ENCODE measurements at places on chromosomes 16 and 17.
A peak's percentile ranks its signal among the peaks of the same experiment; 100 is the strongest.

GRCh38 chr17:57402681-57403180, 146.4 kb downstream of the MSI2 start:
- no peak overlapping the region for H3K4me3 ChIP-seq
- H3K27me3 ChIP-seq, result no peaks in the 10 kb centered on the region
- H3K36me3 ChIP-seq, result peaks cover 22% of the 10 kb centered on the region
- H3K4me1 ChIP-seq, result peaks cover 18% of the 10 kb centered on the region
- no peak for DNase-seq

GRCh38 chr17:74117087-74117698, 86.3 kb upstream of the RPL38 start:
- no peaks in the 10 kb centered on the region for H3K4me1 ChIP-seq
- no peaks in the 10 kb centered on the region for H3K27me3 ChIP-seq
- H3K27ac ChIP-seq, result no peak overlapping the region
- DNase-seq, result no peak
- no peaks in the 10 kb centered on the region for H3K36me3 ChIP-seq

- no peak for DNase-seq
- H3K4me1 ChIP-seq, result no peaks in the 10 kb centered on the region
- H3K27ac ChIP-seq, result no peak overlapping the region
- H3K27me3 ChIP-seq, result no peaks in the 10 kb centered on the region
Measured at GRCh38 chr17:29209073-29209472, 28.9 kb upstream of the MYO18A start.

DNA sequence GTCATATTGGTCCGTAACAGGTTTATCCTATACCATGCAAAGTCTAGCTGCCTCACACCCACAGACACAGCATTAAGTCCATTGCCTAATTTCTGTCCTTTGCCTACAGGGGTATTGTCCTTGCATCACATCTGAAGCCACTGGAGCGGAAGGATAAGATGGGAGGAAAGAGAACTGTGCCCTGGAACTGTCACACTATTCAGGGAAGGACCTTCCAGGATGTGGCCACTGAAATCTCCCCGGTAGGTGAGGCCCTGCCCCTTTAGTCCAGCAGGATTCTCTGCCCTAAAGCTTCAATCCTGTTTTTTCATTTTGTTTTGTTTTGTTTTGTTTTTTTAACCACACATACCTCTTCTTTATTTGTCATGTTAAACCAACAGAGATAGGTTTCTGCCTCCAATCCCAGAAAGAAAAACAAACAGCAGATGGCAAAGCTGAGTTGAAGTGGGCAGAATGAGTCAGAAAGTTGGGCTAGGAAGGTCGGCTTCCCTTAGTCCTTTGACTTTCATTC, 2.2 kb upstream of the EFTUD2 start:
- H3K4me3 ChIP-seq, result no peak overlapping the region
- H3K27me3 ChIP-seq, result no peaks in the 10 kb centered on the region
- H3K36me3 ChIP-seq, result no peaks in the 10 kb centered on the region
- no peak overlapping the region for H3K27ac ChIP-seq

DNA sequence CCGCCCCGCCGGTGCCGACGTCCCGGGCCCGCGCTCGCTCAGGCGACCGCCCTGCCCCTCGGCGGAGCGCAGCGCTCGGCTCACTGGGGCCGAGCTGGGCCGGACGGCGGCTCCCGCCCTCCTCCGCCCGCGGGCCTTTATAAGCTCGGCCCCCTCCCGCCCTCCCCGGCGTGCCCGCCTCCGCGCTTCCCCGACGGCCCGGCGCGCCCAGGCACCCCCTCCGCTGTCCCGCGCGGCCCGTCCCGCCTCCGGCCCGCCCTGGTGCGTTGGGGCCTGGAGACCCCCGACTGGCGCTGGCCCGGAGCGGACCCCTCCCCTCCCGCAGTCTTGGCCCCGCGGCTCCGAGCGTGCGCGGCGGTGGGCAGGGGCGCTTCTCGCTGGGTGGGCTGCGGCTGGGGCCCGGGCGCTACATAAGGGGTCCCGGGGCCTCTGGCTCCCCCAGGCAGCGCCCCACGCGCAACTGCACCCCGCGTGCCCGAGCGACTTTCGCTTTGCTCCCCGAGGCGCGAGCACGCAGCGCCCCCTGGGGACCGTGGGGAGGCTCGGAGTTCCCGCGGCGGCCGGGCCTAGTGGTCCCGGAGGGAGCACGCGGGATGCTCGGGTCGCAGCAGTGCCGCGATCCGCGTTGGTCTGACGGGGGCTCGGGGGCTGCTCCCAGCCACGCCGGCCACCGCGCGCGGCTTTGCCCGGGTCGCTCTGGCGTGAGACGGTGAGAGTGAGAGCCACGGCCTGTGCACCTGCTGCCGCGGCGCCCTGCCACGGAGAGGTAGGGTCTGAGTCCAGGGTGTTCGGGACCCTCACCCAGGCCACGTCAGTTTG, at the start of gene PIEZO1:
PIEZO1 (minus strand) TSS at position 115 of the 819 bp plus-strand sequence. CDS start 256 bp downstream, outside the sequence.
- H3K27ac ChIP-seq, result peak within 1 kb of the TSS; percentile 74
- DNase-seq, result peak; percentile 88
- H3K4me1 ChIP-seq, result peaks cover 52% of the 10 kb centered on the region
- no peaks in the 10 kb centered on the region for H3K27me3 ChIP-seq
- no peaks in the 10 kb centered on the region for H3K36me3 ChIP-seq

DNA sequence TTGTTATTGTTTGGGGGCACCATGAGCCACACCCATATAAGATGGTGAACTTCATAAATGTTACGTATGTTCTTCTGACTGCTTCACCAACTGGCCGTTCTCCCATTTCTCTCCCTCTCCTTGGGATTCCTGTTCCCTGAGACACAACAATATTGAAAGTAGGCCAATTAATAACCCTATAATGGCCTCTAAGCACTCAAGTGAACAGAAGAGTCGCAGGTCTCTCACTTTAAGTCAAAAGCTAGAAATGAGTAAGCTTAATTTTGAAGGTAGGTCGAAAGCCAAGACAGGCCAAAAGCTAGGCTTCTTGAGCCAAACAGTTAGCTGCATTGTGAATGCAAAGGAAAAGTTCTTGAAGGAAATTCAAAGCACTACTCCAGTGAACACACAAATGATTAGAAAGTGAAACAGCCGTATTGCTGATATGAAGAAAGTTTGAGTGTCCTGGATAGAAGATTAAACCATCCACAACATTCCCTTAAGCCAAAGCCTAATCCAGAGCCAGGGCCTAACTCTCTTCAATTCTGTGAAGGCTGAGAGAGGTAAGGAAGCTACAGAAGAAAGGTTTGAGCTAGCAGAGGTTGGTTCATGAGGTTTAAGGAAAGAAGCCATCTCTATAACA, 25.8 kb downstream of the HLF start:
- no peak overlapping the region for H3K4me3 ChIP-seq
- no peak for DNase-seq
- H3K27ac ChIP-seq, result no peak overlapping the region
- H3K4me1 ChIP-seq, result no peaks in the 10 kb centered on the region

DNA sequence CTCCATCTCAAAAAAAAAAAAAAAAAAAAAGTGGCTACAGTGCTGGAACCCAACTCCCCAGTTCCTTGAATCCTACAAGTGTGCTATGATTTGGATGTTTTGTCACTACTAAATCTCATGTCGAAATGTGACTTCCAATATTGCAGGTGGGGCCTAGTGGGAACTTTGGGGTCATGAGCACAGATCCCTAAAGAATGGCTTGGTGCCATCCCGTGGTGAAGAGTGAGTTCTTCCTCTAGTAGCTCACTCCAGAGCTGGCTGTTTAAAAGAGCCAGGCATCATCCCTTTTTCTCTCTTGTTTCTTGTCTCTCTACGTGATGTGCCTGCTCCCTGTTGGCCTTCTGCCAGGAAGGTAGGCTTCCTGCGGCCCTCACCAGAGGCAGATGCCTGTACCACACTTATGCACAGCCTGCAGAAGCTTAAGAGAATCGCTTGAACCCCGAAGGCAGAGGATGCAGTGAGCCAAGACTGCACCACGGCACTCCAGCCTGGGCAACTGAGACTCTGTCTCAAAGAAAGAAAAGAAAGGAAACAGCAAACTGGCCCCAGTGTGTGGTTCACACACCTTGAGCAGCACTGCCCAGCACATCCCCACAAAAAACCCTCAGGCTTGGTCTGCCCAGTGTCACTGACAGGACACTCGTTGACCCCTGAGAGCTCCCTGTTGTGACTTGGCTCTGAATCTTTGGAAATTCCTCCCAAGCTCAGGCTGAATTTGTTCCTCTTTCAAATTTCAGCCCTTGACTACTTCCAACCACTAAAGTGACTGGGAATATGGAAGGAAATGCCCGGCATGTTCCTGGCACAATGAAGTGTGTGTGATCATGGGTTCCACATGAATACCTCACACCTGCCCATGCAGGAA, 3.1 kb downstream of the MT1E start:
- H3K36me3 ChIP-seq, result no peaks in the 10 kb centered on the region
- H3K27ac ChIP-seq, result no peak overlapping the region
- no peak overlapping the region for H3K4me3 ChIP-seq
- no peak for DNase-seq
- peaks cover 30% of the 10 kb centered on the region for H3K27me3 ChIP-seq

GRCh38 chr17:81135505-81136278, 29.6 kb upstream of the PVALEF start:
- H3K36me3 ChIP-seq, result no peaks in the 10 kb centered on the region
- H3K27ac ChIP-seq, result no peak overlapping the region
- no peak overlapping the region for H3K4me3 ChIP-seq
- no peaks in the 10 kb centered on the region for H3K4me1 ChIP-seq

GRCh38 chr17:9021158-9021991, at the start of gene NTN1:
Gene NTN1 (plus strand): TSS chr17:9021510. CDS start chr17:9022374, 864 bp downstream.
- H3K27ac ChIP-seq, result no peak within 1 kb of the TSS
- no peak within 1 kb of the TSS for H3K4me3 ChIP-seq
- DNase-seq, result peak; percentile 51

GRCh38 chr17:82830249-82830661, 9.6 kb downstream of the ZNF750 start:
- H3K4me1 ChIP-seq, result no peaks in the 10 kb centered on the region
- DNase-seq, result no peak
- no peak overlapping the region for H3K27ac ChIP-seq
- H3K36me3 ChIP-seq, result no peaks in the 10 kb centered on the region

- H3K36me3 ChIP-seq, result no peaks in the 10 kb centered on the region
- no peak for DNase-seq
- H3K27ac ChIP-seq, result no peak overlapping the region
Measured at GRCh38 chr16:80202831-80203413, 337.9 kb upstream of the DYNLRB2 start.

GRCh38 chr16:86424398-86424797, 85.9 kb upstream of the FOXF1 start:
- H3K4me3 ChIP-seq, result no peak overlapping the region
- H3K4me1 ChIP-seq, result no peaks in the 10 kb centered on the region
- no peak for DNase-seq
- H3K36me3 ChIP-seq, result no peaks in the 10 kb centered on the region
- H3K27me3 ChIP-seq, result no peaks in the 10 kb centered on the region

GRCh38 chr17:78294776-78295175, 63.3 kb downstream of the TMEM235 start:
- H3K4me3 ChIP-seq, result no peak overlapping the region
- H3K36me3 ChIP-seq, result no peaks in the 10 kb centered on the region
- no peaks in the 10 kb centered on the region for H3K27me3 ChIP-seq
- H3K4me1 ChIP-seq, result peaks cover 5% of the 10 kb centered on the region
- DNase-seq, result no peak
- no peak overlapping the region for H3K27ac ChIP-seq

DNA sequence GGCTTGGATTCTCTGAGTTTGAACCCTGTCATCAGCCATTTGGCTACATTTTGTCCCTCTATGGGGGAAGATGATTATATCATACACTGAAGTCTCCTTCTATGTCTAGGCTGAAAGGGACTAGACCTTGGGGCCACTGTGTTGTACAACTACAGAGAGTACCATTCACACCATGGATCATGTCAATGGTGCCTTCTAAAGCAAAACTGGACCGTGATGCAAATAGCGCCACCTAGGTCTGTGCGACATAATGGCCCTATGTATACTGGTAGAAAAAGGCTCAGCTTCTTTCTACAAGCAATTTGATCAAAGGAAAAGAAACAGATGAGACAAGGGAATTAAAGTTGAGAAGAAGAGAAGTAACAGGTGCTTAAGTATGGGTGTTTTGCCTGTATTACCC, 100.7 kb downstream of the LYRM1 start:
- no peaks in the 10 kb centered on the region for H3K36me3 ChIP-seq
- no peak overlapping the region for H3K27ac ChIP-seq
- H3K4me3 ChIP-seq, result no peak overlapping the region

DNA sequence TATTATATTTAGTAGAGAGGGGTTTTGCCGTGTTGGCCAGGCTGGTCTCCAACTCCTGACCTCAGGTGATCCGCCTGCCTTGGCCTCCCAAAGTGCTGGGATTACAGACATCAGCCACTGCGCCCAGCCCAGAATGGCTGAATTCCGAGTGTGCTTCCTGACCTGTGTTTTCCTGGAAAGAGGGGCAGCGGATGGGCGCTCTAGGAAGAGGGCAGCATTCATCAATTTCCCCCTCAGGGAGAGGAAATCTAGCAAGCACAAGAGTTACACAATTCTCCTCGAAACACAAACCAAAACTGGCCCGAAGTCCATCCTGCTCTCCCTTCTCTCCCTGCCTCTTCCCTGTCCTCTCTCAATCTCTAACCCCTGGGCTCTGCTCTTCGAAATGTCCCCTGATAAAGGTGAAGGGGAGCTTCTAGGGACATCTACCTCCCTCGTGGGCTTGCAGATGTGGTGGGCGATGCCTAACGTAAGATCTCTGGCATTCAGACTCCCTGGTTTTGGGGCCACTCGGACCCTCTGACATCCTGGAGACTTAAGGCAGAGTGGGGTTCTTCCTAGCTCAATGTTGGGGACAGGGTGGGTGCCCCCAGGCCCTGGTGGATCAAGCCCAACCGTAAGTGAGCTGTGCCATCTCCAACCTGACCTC, 1.0 kb downstream of the IL27 start:
- H3K4me3 ChIP-seq, result no peak overlapping the region
- peaks cover 15% of the 10 kb centered on the region for H3K4me1 ChIP-seq
- no peak for DNase-seq
- no peak overlapping the region for H3K27ac ChIP-seq
- H3K36me3 ChIP-seq, result no peaks in the 10 kb centered on the region

- H3K36me3 ChIP-seq, result peaks cover 16% of the 10 kb centered on the region
- no peak overlapping the region for H3K27ac ChIP-seq
- H3K4me3 ChIP-seq, result no peak overlapping the region
- H3K4me1 ChIP-seq, result peaks cover 96% of the 10 kb centered on the region
Measured at GRCh38 chr16:89311636-89312035, 94.1 kb downstream of the ZNF778 start.

- peak overlapping the region; percentile 67 for H3K4me3 ChIP-seq
- H3K4me1 ChIP-seq, result peaks cover 18% of the 10 kb centered on the region
- peak overlapping the region; percentile 91 for H3K27ac ChIP-seq
- no peaks in the 10 kb centered on the region for H3K27me3 ChIP-seq
Measured at GRCh38 chr16:2532494-2533141, 1.4 kb upstream of the CEMP1 start.

GRCh38 chr16:89695875-89696669, 5.4 kb downstream of the SPATA2L start:
- peaks cover 26% of the 10 kb centered on the region for H3K4me1 ChIP-seq
- H3K36me3 ChIP-seq, result peaks cover 14% of the 10 kb centered on the region
- no peak overlapping the region for H3K27ac ChIP-seq
- DNase-seq, result no peak
- H3K27me3 ChIP-seq, result no peaks in the 10 kb centered on the region
- no peak overlapping the region for H3K4me3 ChIP-seq

DNA sequence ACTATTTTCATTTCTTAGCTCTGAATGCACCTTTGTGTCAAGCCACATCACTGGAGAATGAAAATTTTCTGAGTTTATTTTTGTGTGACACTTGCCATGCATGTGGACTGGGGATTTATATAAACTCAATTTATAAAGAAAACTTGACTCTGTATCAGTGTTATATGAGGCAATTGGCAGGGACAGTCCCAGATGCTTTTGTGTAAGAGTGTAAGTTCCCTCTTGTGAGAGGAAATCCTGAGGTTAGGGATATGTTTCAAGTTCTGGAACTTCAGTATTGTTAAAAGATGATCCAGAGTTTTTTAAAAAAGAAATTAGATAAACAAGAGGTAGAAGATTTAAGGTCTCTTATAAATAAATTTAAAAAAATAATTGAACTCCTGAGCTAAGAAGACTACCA, 10.9 kb upstream of the CCL8 start:
- H3K36me3 ChIP-seq, result no peaks in the 10 kb centered on the region
- H3K4me3 ChIP-seq, result no peak overlapping the region
- no peaks in the 10 kb centered on the region for H3K27me3 ChIP-seq
- no peak overlapping the region for H3K27ac ChIP-seq
- DNase-seq, result no peak

Data from CD4-positive, alpha-beta memory T cell (primary cell).